ENCODE measurements at places on chromosomes 4 and X.

DNA sequence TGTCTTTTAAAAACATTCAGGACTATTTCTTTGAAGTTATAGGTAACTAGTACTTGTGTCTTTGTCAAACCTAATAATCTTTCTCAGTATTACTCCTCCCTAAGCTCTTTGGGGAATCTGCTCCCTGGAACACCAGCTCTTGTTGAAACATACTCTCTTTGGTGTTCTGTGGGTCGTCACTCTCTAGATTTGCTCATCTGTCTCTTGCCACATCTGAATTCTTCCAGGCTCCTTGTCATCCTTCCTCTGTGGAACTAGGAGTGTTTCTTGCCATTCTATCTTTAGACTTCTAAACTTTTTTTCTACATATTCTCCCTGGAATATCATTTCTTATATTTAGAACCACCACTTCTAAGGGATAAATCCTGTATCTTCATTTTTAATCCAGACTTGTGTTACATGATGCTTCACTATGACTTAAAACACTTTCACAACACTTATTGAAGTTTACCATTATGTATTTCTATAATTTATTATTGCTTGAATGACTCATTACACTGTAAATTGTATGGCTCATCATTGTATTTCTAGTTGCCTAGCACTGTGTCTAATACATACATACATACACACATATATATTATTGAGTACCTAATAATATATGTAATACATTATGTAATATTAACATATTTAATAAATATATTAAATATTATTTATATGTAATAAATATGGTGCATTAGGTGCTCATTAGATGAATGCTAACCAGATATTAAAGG is 186.1 kb downstream of the TMA16 start:
- no peaks in the 10 kb centered on the region for H3K27me3 ChIP-seq
- no peaks in the 10 kb centered on the region for H3K36me3 ChIP-seq
- H3K27ac ChIP-seq: no peak overlapping the region
- no peaks in the 10 kb centered on the region for H3K4me1 ChIP-seq
- no peak for DNase-seq
- H3K4me3 ChIP-seq: no peak overlapping the region

GRCh38 chr4:122674371-122674770 is 53.5 kb upstream of the IL21 start:
- H3K4me1 ChIP-seq: peaks cover 34% of the 10 kb centered on the region
- peaks cover 11% of the 10 kb centered on the region for H3K36me3 ChIP-seq
- no peak overlapping the region for H3K4me3 ChIP-seq

DNA sequence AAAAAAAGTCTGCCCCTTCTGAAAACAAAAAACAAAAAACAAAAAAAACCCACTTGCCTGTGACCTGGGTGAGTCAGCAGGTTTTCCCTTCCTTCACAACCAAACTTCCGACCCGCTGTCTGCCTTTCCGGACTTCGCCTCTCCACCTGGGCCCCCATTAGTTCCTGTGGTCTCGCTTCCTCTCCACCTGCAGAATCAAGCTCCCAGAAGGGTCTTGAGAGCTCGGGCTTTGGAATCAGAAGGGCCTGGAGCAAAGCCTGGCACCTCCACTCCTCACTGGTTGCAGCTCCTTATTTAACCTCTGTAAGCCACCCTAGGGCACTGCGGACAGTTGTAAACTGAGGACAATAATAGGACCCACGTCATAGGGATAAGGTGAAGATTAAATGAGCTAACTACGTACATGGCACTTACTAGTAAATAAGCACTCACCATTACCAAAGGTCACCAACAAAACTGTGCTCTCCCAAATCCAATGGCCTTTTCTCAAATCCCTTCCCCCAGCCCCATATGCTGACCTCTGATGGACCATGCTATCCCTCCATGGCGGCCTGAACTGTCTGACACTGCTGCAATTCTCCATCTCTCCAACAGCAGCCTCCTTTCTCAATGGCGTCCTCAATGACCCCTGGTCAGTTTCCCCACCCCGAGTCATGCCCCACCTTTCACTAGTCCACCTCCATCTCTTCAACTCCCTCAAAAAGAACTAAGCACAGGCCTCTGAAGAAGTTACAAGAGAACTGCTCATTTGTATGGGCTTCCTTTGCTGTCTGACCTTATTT is 64.2 kb downstream of the IRF2 start:
- H3K4me3 ChIP-seq: peak overlapping the region; percentile 74
- peak overlapping the region; percentile 91 for H3K27ac ChIP-seq
- H3K4me1 ChIP-seq: peaks cover 70% of the 10 kb centered on the region
- H3K36me3 ChIP-seq: peaks cover 9% of the 10 kb centered on the region
- H3K27me3 ChIP-seq: no peaks in the 10 kb centered on the region

DNA sequence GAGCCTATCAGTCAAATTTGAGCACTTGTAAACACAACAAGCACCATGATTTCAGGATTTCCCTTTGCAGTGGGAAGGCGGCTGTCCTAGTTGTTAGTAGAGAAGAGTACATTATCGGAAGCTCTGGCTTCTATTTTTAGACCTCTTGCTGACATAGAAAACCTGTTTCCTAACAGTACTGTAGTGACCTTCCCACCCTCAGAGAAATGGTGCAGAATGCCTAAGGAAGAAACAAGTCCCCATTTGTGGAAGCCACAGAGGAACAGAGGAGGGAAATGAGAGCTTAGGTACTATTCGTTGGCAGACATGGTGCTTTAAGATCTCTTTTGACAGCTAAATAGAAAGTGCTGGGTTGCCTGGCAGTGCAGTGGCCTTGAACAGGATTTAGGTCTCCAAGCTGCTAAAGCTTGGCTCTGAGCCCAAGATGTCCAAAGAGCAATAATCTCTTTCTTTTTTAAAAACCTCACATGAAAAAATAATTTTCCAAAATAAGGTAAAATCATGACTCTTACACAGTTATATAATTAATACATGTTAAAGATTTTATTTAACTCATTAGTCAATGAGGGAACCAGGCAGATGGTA is 24.9 kb downstream of the GLRA2 start:
- H3K36me3 ChIP-seq: no peaks in the 10 kb centered on the region
- no peaks in the 10 kb centered on the region for H3K4me1 ChIP-seq
- no peak overlapping the region for H3K27ac ChIP-seq
- H3K27me3 ChIP-seq: peaks cover 30% of the 10 kb centered on the region
- DNase-seq: no peak
- H3K4me3 ChIP-seq: no peak overlapping the region

GRCh38 chr4:147029296-147029695 is 83.6 kb upstream of the TTC29 start:
- H3K36me3 ChIP-seq: no peaks in the 10 kb centered on the region
- no peaks in the 10 kb centered on the region for H3K27me3 ChIP-seq
- no peaks in the 10 kb centered on the region for H3K4me1 ChIP-seq
- no peak overlapping the region for H3K27ac ChIP-seq

GRCh38 chr4:136864604-136865185 is 667.6 kb downstream of the PCDH18 start:
- DNase-seq: peak; percentile 15
- H3K27ac ChIP-seq: no peak overlapping the region
- no peaks in the 10 kb centered on the region for H3K36me3 ChIP-seq
- H3K4me3 ChIP-seq: no peak overlapping the region
- H3K27me3 ChIP-seq: no peaks in the 10 kb centered on the region
- H3K4me1 ChIP-seq: no peaks in the 10 kb centered on the region

DNA sequence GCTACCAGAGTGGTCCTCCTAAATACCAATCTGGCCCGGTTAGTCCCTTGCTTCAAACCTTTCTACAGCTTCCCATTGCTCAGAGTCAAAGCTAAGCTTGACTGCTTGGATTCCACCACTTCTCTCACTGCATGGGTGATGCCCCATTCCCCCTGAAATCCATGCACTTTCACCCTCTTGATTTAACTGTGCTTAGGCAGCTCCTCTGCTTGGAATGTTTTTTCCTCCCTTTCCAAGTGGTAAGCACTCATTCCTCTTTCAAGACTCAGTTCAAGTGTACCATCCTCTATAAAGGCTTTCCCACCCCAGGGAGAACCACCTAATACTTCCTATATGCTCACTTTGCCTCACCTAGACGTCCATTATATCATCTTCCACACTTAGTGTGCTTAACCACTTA is 49.1 kb downstream of the SMC1A start:
- no peak for DNase-seq
- no peak overlapping the region for H3K27ac ChIP-seq
- peaks cover 3% of the 10 kb centered on the region for H3K36me3 ChIP-seq
- no peaks in the 10 kb centered on the region for H3K4me1 ChIP-seq

DNA sequence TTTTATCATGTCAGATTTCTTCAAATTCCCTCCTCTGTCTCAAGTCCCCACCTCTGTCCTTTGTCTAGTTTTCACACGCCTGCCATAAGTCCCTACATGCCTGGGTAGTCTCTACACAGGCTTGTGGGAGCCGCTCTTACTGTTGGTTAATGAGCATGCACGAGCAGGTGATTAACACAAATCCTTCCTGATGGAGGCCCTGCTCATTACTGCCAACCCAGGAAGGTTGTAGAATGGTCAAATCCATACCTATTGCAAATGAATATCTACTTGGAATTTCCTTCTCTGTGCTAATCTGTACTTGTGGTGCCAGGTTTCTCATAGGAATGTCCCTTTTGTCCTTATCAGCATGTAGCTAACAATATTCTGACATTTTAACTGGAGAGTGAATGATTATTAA is 208.4 kb upstream of the HDX start:
- H3K4me3 ChIP-seq: no peak overlapping the region
- no peak overlapping the region for H3K27ac ChIP-seq
- no peak for DNase-seq

GRCh38 chr4:4408576-4409335 is 21.9 kb downstream of the NSG1 start:
- no peaks in the 10 kb centered on the region for H3K36me3 ChIP-seq
- no peak overlapping the region for H3K27ac ChIP-seq
- H3K4me1 ChIP-seq: no peaks in the 10 kb centered on the region
- no peak overlapping the region for H3K4me3 ChIP-seq
- no peak for DNase-seq
- H3K27me3 ChIP-seq: no peaks in the 10 kb centered on the region

Measured in activated T-cell treated with anti-CD3 and anti-CD28 coated beads, Interleukin-2, amount 50 U/mL, for 72 hours (primary cell).